CD4-positive, alpha-beta T cell treated with Interleukin-6 at 100 ng/mL for 8 hours (primary cell): ENCODE measurements at places on chromosomes 6 and 20.

GRCh38 chr6:140138311-140139010 is 764.0 kb upstream of the CITED2 start:
- no peak for DNase-seq

DNA sequence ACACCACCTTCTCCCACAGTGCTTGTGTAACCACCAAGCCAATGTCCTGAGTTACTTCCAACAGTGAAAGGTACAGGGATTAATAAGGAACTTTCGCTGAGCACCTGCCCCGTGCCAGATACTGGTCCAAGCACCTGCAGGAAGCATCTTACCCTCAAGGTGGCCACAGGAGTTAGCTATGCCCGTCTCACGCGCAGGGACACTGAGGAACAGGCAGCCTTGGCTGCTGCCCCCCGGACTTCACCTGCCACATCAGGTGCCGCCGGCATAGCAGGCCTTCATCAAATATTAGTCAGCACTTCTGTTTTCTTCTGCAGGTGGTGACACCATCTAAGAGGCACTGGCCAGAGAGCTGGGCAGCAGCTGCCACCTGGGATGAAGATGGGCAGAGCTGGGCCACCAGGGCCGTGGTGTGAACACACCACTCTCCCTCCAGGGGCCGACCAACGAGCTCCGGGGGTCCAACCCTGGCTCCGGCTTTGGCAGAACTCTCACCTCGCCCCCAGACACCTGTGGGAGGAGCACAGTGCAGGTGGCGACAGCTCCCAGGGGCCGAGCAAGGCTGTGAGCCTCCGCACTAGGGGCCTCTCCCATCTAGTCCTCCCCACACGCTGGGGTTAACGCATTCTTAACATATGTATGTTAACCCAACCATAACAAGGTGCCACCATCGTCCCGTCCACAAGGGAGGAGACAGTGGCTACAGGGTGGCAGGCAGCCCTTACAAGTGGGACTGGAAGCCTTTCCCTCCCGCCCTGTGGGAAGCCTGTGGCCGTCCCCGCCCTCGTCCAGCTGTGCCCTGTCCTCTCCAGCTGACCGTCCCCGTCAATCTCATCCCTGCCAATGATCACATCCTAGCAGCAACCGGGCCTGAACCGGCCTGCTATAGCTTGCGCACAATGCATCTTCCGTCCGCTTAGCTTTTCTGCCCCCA is 2.9 kb upstream of the PPDPF start:
- DNase-seq = no peak

DNA sequence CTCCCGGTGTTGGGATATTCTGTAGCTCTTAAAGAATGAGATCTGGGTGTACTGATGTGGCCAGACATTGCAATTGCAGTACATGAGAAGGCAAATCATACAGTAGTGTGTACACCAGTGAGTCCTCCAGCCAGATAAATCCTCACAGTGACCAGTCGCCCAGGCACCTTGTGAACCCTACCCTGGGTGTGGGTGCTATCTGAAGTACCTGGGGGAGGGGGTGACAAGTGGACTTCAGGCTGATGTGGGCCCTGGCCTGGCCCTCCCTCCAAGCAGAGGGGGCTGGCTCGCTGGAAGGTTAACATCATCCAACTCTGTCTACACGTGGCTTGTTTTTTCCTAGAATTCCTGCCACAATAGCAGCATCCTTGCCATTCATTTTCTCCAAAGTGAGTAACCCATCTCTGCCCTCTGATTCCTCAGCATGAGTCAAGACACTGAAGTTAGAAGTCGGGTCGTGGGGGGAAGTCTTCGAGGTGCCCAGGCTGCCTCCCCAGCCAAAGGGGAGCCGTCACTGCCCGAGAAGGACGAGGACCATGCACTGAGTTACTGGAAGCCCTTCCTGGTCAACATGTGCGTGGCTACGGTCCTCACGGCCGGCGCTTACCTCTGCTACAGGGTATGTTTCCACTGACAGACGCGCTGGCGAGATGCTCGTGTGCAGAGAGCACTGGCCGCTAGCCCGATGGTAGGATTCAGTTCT is 70.8 kb downstream of the PTPN1 start:
- DNase-seq = no peak

- no peak for DNase-seq
These were observed 661 bp upstream of the PPP1R14C start for GRCh38 chr6:150142097-150142669.

GRCh38 chr6:18973251-18973650 is 586.1 kb downstream of the RNF144B start:
- DNase-seq = no peak

DNA sequence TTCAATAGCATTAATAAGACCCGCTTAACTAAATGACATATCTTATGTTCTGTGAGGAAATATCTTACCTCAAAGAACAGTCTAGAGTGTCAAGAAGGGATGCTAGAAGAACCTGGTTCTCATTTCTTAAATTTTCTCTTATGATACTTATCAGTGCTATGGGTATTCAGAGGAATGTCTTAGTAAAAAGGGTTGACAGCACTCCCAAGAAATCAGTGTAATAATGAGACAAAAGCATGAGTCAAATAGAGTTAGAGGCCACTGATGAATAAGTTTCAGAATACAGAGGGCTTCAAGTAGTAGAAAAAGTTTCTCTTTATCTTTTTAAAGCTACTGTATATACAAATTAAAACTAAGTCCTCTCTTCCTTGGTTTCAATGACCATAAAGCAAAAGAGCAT is 242.8 kb downstream of the GJA1 start:
- no peak for DNase-seq

- DNase-seq = no peak
These were observed 54.6 kb downstream of the B4GALT5 start for GRCh38 chr20:49659056-49659455.

DNA sequence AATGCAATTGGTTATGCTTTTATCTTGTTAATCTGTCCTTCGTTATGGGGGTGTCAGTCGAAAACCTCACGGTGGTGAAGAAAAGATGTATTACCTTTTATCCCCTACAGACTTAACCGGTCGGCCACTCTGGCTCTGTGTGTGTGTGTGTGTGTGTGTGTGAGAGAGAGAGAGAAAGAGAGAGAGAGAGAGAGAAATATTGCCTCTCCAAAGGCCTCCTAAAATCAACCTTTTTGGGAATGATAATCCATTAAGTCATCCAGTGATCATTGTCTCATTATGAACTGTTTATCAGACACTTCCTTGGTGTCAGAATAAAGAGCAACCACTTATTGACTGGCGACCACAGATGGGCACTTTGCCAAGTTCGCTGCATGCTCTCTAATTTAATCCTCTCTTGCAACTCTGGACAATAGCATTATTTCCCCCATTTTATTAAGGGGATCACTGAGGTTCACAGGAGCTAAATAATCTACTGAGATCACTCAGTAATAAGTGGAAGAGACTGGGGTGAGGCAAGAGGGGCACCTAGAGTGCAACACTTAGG is 30.7 kb downstream of the SLC35D3 start:
- DNase-seq = no peak
